ENCODE measurements at places on chromosomes 3 and 15. TPM values are rescaled to one million over a fixed set of nuclear protein-coding genes. Genes with fewer than 3 reads are reported as not detected.

SLC6A1 gene
- total RNA-seq = 0.78 TPM

GNAT1 gene
- total RNA-seq = 0.40 TPM

PPARG gene
- 39.8 TPM for total RNA-seq

GUCA1C gene
- not detected for total RNA-seq

C2CD4A gene
- 0.33 TPM for total RNA-seq

PLCH1 gene
- total RNA-seq = 23.0 TPM

C3orf70 gene
- 1.0 TPM for total RNA-seq

PDZRN3 gene
- 50.3 TPM for total RNA-seq

SENP7 gene
- 15.5 TPM for total RNA-seq

DLL4 gene
- 14.2 TPM for total RNA-seq

GRCh38 chr3:49135499-49135898 is 2.6 kb upstream of the LAMB2 start:
- H3K4me1 ChIP-seq = peaks cover 16% of the 10 kb centered on the region
- no peaks in the 10 kb centered on the region for H3K27me3 ChIP-seq
- H3K4me3 ChIP-seq = no peak overlapping the region

GRCh38 chr3:149620291-149621020 is 37.4 kb downstream of the WWTR1 start:
- no peaks in the 10 kb centered on the region for H3K27me3 ChIP-seq
- H3K4me1 ChIP-seq = peaks cover 44% of the 10 kb centered on the region
- no peaks in the 10 kb centered on the region for H3K36me3 ChIP-seq
- no peak for DNase-seq
- no peak overlapping the region for H3K4me3 ChIP-seq

GRCh38 chr3:58013973-58014649 is 5.9 kb downstream of the FLNB start:
- peak overlapping the region; percentile 35 for H3K27ac ChIP-seq
- no peak overlapping the region for H3K4me3 ChIP-seq
- peaks cover 43% of the 10 kb centered on the region for H3K4me1 ChIP-seq
- H3K36me3 ChIP-seq = no peaks in the 10 kb centered on the region
- peak; percentile 56 for DNase-seq

DNA sequence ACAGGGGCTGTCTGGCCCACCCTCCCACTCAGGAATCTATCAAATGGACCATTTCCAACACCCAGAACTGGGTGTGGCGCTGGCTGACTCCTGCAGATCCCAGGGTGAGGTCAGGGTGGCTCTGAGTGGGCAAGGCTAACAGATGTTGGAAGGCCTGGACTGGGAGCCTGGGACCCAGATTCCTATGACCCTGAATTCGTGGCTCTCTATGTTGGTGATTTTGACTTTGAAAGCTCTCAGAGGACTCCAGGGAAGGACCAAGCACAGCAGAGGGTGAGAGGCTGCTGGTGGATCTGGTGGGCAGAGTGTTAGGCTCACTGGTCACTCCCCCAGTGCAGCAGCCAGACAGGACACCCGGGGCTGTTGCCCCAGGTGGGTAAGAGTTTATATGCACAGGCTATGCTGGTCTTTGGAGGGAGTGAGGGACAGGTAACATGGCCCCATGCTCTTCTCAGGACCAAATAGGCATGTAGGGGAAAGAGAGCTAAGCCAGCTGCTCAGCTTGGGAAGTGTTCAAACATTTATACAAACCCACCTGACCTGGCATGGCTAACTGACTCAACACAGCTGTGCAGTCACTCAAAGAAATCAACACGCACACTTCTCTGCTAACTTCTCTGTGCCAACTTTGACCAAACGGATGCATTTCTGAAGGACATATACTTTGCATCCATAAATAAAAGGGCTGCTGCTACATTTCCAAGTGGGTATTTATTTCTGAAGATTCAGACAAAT is 62.6 kb upstream of the RAB6B start:
- H3K27me3 ChIP-seq = no peaks in the 10 kb centered on the region
- no peak overlapping the region for H3K4me3 ChIP-seq
- DNase-seq = no peak
- H3K4me1 ChIP-seq = peaks cover 19% of the 10 kb centered on the region

DNA sequence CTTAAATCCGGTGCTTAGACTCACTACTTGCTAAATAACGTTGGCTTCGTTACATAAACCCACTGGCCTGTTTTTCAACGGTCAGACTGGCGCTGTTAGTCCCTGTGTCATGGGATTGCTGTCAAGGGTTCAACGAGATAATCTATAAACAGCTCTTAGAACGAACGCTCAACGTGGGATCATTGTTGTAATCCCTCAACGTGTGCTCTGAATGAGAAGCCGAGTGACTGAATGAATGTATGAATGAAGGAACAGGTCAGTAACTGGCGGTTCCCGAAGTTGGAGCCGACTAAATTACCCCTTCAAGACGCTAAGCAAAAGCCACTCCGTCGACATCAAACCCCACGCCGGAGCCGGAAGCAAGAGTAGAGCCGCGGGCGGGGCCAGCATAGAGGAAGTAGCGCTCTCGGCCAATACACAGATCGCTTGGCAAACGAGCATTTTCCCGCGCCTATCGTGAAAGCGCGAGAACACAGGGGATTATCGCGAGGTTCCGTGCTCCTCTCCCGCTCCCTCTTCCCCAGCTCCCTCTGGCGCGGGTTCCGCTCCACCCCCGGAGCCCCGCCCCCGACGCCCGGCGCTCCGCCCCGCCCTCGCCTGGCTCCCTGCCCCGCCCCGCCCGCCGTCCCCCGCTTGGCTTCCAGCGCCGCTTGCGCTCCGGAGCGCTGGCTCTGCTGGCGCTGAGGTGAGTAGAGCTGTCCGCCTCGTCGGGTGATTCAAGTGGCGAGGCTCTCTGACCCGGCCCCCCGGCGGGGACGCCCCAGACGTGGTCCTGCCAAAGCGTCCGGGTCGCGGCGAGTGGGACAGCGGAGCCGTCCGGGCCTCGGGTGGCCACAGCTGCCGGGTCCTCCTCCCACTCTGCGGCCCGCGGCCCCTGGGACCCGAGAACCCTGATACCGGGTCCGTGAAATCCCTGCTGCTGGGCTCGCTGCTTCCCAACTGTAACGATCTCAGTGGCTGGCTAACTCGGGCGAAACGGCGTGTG is at the start of gene LRRC28:
TSS of gene LRRC28 (plus strand) at position 625 of the 985 bp plus-strand sequence. CDS start 4,477 bp downstream, outside the sequence.
- peak; percentile 98 for DNase-seq
- H3K27ac ChIP-seq = peak within 1 kb of the TSS; percentile 89
- peaks cover 20% of the 10 kb centered on the region for H3K4me1 ChIP-seq
- H3K4me3 ChIP-seq = peak within 1 kb of the TSS; percentile 68

DNA sequence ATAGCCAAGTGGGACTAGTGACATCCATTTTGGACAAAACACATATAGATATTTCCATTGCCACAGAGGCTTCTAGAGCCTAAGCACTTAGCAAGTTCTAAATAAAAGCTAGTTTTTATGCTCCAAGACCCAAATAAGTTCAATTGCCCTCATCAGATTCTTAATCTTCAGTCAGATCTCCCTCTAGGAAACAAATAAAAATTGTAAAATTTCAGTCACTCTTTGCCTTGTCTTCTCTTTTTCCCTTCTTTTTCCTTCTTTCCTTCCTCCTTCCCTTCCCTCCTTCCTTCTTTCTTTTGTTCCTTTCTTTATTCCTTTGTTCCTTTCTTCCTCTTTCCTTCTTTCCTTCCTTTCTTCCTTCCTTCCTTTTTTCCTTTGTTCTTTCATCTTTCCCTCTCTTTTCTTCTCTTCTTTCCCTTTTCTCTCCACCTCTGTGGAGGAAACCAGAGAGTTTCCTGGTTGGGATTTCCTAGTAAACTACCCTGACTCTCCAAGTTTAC is 68.8 kb upstream of the GADL1 start:
- no peaks in the 10 kb centered on the region for H3K36me3 ChIP-seq
- H3K4me1 ChIP-seq = no peaks in the 10 kb centered on the region
- no peak for DNase-seq
- H3K4me3 ChIP-seq = no peak overlapping the region

DNA sequence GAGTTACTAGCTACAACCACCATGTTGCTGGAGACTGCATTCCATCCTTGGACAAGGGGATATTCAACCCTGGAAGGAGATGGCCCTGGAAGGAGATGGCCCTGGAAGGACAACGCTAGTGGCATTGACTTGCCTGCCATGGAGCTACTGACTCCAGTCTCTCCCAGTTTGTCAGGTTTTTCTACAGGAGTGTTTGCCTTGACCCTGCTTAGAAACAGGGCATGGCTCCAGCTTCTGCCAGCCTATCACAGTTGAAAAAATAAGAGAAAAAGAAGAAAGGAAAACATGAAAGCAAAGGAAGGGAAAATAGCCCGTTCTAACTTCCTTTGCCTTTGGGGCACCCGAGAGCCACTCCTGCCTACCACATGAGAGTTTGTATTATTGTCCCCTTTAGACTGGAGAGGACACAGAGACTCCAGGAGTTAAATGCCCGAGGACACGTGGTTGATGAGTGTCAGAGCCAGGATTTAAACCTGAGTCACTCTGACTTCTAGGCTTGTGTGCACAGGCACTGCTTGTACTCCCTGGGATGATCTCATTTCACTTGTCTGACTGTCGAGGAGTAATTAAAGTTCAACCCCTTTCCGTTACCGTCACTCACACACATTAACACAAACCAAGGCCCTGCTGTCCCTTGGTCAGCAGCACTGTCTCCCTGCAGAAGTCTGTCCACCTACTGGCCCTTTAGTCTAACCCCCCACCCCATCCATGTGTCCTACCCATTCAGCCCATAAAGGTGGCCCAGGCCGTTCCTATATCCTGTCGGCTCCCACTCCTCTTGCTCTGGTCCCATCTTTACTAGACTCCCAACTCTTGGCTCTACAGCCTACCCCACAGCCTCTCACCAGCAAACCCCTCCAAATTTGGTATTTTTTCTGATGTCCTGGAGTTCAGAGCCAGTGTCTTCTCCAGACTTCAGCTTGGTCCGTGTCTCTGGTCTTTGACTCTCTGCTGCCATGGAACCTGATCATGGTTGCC is 46.1 kb downstream of the C2CD4A start:
- no peaks in the 10 kb centered on the region for H3K27me3 ChIP-seq
- no peak overlapping the region for H3K4me3 ChIP-seq
- H3K4me1 ChIP-seq = no peaks in the 10 kb centered on the region
- H3K36me3 ChIP-seq = no peaks in the 10 kb centered on the region
- DNase-seq = peak; percentile 67
- no peak overlapping the region for H3K27ac ChIP-seq

DNA sequence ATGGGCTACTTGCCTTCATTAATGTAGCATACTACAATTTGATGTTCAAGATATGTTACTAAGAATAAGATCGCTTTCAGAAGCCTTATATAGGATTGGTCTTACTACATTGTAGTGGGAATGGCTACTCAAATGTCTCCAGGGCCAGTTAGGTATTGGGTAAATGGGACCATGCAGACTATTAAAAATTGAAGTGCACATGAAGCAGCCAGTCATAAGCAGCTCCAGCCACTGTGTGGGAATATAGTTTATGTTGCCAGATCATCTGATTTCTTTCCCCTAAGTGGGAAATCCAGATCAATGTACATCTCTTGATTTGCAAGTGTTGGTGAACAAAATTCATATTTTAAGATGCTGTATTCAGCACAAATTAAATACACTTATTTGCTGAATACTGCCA is 5.1 kb downstream of the CTNNB1 start:
- no peaks in the 10 kb centered on the region for H3K27me3 ChIP-seq
- no peak overlapping the region for H3K27ac ChIP-seq
- H3K4me1 ChIP-seq = peaks cover 82% of the 10 kb centered on the region
- DNase-seq = no peak
- H3K4me3 ChIP-seq = no peak overlapping the region

GRCh38 chr3:132225664-132226063 is 91.5 kb upstream of the ACP3 start:
- DNase-seq = no peak
- no peak overlapping the region for H3K27ac ChIP-seq
- no peaks in the 10 kb centered on the region for H3K4me1 ChIP-seq
- H3K27me3 ChIP-seq = no peaks in the 10 kb centered on the region

GRCh38 chr15:80036071-80036470 is 23.4 kb upstream of the ZFAND6 start:
- no peaks in the 10 kb centered on the region for H3K27me3 ChIP-seq
- H3K4me1 ChIP-seq = peaks cover 8% of the 10 kb centered on the region
- DNase-seq = no peak
- H3K36me3 ChIP-seq = no peaks in the 10 kb centered on the region

DNA sequence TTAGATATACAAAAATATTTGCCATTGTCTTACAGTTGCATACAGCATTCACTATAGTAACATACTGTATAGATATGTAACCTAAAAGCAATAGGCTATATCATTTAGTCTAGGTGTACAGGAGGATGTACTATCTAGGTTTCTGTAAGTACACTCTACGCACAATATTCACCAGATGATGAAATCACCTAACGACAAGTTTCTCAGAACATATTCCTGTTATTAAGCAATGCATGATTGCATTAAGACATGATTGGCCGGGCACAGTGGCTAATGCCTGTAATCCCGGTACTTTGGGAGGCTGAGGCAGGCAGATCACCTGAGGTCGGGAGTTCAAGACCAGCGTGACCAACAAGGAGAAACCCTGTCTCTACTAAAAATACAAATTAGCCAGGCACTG is 14.5 kb upstream of the PRKCI start:
- no peaks in the 10 kb centered on the region for H3K4me1 ChIP-seq
- H3K4me3 ChIP-seq = no peak overlapping the region
- H3K27ac ChIP-seq = no peak overlapping the region
- DNase-seq = no peak
- no peaks in the 10 kb centered on the region for H3K36me3 ChIP-seq
- H3K27me3 ChIP-seq = no peaks in the 10 kb centered on the region

GRCh38 chr3:30708472-30708871 is 102.1 kb downstream of the TGFBR2 start:
- H3K4me3 ChIP-seq = no peak overlapping the region
- H3K27ac ChIP-seq = no peak overlapping the region
- H3K4me1 ChIP-seq = no peaks in the 10 kb centered on the region
- H3K27me3 ChIP-seq = no peaks in the 10 kb centered on the region
- DNase-seq = no peak

DNA sequence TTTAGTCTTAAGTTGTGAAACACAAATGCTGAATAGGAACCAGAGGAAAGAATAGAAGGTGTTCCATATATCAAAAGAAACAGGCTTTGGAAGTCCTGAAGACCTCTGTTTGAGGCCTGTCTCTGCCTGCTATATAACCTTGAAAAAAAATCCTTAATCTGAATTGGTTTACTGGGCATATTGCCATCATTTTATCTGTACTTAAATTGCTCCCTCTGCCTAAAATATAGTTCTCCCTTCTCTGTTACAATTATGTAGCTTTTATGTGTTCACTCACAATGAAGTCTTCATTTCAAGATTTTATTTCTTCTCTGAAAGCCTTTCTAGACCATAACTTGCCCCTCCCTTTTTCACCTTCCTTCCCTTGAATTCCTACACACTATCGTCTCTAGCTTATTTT is 21.2 kb downstream of the ARL13B start:
- H3K4me1 ChIP-seq = peaks cover 14% of the 10 kb centered on the region
- DNase-seq = no peak
- no peak overlapping the region for H3K4me3 ChIP-seq
- no peaks in the 10 kb centered on the region for H3K27me3 ChIP-seq

DNA sequence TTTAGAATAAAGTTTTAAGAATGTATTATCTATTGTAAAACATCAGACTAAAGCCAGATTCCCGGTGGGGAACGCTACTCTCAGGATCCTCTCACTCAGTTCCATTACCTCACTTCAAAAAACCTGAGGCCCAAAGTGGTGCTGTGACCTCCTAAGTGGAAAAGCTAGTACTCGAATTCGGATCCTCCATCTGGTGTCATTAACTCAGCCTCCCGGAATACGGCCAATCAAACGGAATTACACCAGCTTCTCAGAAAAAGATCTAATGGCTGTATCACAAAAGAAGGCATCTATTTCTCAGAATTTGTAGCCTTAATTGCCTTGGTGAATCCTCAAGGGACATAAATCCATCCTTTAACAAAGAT is 627 bp downstream of the ACAD11 start:
- no peaks in the 10 kb centered on the region for H3K27me3 ChIP-seq
- H3K4me3 ChIP-seq = peak overlapping the region; percentile 74
- H3K27ac ChIP-seq = peak overlapping the region; percentile 97
- no peak for DNase-seq

- no peak overlapping the region for H3K27ac ChIP-seq
- DNase-seq = no peak
- no peaks in the 10 kb centered on the region for H3K27me3 ChIP-seq
- no peaks in the 10 kb centered on the region for H3K4me1 ChIP-seq
- no peaks in the 10 kb centered on the region for H3K36me3 ChIP-seq
Measured at GRCh38 chr3:119145128-119145499, 851 bp upstream of the TEX55 start.

Data from upper lobe of left lung (tissue), 6 donors.